ENCODE measurements at places on chromosomes 5 and 9.

- no peak for DNase-seq
Observed at GRCh38 chr5:8081179-8081578, 212.2 kb downstream of the MTRR start.

DNA sequence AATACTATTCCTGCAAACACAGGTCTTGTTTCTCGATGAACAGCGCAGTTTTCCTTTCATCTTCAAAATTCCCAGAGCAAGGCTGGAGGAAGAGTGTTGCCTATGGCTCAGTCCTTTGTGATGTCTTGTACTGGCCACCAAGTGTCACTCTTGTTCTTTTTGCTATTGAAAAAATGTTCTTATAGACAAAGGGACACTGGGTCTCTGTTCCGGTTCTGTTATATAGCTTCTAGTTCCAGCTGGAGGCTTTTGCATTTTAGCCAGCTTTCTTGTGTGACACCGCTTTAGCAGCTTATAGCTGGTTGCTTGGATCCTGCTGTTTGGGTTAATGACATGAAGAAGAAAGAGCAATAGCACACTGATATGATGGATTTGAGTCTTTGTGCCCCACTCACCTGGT is 343.7 kb upstream of the KCNN2 start:
- DNase-seq, result no peak

DNA sequence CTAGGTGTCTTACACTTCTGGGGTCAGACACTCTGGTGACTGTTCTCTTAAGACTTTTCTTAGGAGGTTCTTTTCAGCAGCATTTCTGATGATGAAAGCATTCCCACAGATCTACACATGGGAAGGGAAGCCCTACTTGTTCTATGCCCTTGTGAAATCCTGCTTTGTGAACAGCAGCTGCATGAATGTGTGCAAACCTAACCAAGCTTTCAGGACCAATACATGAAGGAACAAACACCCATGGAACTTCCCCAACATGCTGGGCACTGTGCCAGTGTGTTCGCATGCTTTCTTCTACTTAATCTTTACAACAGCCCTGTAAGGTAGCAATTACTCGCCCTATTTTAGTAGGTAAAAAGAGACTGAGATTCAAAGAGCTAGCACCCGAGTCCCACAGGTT is 439.9 kb upstream of the KLF4 start:
- DNase-seq, result peak; percentile 29

DNA sequence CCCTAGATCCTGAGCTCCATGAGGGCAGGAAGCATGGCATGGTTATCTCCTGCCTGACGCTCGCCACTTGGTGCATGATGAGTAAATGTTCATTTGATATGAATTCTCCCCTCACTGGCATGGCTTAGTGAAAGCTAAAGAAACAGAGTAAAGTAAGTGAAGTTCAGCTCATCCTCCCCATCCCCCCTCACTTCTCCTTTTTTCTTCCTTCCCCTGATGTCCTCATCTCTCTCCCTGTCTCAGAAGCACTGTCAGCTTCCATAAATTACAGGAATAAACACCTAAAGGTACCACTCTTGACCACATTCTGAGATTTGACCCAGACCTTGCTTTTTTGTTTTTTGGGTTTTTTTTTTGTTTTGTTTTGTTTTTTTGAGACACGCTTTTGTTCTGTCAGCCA is 73.3 kb downstream of the SNX18 start:
- no peak for DNase-seq

GRCh38 chr9:114484854-114485443 is 20.3 kb downstream of the WHRN start:
- peak; percentile 46 for DNase-seq

DNA sequence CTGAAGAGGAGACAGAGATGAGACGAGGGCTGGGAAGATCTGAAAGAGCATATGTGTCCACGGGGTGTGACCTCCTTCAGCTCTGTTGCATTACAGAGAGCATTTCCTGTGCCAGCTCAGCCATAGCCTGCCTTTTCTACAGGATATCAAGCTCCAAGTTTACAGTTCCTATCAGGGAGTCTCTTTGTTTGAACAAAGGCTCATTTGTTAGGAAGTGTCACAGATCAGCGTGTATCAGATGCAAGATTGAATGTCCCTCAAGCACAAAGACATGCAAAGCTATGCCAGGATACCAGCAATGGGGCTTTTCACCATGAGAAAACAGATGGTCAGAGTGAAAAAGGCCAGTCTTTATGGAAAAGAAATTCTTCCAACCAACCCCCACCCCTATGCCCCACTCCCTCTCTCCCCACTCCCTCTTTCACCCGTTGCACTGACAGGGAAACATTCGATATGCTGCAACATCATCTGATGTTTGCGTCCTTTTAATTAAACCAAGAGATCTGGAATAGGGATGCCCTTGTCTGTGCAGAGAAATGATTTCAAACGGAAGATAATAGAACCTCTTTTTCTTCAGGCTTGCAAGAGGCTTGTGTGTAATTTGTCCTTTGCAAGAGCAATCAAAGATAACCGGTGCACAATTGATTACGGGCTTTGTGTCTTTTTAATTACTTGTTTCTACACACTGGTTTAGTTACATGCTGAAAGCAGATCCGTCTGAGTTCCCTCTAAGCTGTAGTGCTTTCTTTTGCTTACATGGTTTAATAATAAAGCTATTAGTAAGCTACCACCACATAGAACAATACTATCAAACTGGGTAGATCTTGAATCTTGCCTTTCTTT is 263.1 kb upstream of the RGMB start:
- DNase-seq, result no peak

GRCh38 chr5:32126691-32127090 is 47.4 kb downstream of the GOLPH3 start:
- no peak for DNase-seq

GRCh38 chr5:159257629-159258283 is 5.3 kb upstream of the UBLCP1 start:
- DNase-seq, result no peak

DNA sequence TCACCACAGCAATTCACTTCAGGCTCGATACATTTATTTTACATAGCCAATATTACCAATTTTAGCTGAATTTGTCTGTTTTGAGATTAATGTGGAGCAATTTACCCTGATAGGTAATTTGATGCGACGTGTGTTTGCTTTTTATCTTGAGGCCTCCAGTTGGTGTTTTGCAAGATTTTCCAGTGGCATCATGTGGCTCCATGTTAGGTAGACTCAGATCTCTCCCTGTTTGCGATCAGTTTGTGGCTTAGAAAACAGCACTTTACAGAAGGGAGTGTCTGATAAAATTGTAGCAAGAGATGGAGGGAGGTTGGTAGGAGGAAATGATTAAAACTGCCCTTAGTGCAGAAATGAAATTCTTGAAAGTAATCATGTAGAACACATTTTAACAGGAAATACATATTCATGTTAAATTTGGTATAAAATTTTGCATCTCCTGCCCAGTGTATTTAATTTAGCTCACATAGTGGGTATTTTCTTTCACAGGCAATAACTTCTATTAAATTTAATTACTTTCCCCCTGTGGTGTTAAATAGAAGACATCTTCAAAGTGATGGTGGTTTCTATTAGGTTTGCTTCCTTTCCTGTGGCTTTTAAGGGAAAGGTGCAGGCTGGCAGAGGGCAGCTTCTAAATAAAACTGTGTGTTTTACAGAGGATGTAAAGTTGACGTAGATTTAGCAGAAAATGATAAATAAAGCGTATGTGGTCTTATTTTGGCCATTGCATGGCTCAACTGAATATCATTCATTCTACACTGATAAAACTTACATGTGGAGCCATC is 135.8 kb downstream of the KDM4C start:
- DNase-seq, result no peak

DNA sequence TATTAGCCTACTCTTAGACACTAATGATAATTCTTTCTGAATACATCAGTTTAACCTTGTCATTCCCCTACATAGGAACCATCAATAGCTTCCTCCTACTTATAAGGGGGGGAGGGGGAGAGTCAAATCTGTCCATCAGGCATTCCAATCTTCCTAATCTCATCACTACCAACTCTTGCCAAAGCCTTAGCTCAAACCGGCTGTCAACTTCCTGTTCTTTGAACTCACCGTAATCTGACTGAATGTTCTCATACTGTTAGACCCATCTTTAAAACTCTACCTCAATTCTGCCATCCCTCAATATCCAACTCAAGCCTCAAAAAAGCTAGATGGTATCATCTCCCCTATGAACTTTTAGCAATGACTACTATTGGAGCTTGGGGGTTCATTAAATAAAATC is 41.9 kb upstream of the RNF38 start:
- no peak for DNase-seq

GRCh38 chr9:18447541-18447940 is 26.4 kb upstream of the ADAMTSL1 start:
- no peak for DNase-seq

DNA sequence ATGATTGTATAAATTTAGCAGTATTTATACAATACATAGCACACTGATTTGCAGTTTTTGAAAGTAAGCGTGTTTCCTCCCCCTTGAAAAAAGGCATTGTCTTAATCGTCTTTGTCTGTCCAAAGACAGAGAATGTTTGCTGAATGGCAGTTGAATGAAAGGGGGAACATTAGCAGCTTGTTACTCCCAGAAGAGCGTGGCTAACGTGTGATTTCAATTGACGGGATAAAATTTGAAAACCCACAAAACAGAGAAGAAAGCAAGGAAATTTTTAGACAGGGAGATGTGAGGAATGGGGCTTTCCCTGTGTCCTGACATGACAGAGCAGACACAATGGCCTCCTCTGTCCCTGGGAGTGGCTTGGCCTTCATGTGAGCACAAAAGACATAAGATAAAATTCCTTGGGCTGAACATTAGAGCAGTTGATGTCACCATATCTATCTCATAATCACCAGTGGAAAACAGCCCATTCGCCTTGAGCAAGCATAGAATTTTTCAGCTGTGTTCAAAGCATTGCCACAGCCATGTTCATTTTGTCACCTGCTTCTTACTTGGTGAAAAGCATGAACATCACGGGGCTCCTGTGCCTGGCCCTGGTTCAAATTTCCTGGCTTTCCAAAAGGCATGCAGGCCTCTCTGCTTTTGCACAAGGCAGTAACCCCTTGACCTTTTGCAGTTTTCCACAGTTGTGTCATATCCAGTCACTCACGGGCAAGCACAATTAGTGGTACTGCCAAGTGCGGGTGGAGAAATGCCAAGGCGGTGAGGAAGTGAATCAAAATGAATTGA is 126.9 kb downstream of the TLE1 start:
- no peak for DNase-seq

DNA sequence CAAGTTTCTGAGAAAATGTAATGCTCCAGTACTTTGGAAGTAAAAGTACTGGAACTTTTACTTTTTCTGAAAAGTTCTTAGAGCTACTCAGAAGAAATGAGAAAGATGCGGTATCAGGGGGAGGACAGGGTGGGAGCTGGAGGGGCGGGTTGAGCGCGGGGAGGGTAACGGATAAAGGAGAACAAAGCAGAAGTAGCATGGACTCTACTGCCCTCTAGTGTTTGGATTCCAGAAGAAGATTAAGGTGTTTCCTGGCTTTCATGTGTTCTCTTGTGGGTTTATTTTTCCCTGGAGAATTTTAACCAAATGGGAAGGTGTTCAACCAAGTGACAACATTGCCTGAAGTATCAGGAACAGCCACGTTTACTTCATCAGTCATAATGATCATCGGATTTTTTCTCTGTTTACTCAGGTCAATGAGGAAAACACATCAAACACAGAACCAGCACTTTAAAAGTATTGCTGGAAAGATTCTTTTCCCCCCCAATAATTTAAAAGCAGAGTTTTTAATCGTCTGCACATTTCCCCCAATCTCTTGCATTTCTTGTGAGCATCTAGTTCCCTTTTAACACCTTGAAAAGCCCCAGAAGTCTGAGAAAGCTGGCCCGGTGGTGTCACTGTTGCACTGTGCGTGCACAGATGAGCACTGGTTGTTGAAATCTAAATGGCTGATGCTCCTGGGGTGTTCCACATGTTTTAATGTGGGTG is 190.6 kb downstream of the MPDZ start:
- DNase-seq, result peak; percentile 1

GRCh38 chr5:29697785-29698414 is 1495.6 kb upstream of the CDH6 start:
- DNase-seq, result no peak

GRCh38 chr5:158058208-158059120 is 199.5 kb upstream of the CLINT1 start:
- no peak for DNase-seq

- DNase-seq, result no peak
Observed at GRCh38 chr9:6655036-6655435, 9.5 kb upstream of the GLDC start.

DNA sequence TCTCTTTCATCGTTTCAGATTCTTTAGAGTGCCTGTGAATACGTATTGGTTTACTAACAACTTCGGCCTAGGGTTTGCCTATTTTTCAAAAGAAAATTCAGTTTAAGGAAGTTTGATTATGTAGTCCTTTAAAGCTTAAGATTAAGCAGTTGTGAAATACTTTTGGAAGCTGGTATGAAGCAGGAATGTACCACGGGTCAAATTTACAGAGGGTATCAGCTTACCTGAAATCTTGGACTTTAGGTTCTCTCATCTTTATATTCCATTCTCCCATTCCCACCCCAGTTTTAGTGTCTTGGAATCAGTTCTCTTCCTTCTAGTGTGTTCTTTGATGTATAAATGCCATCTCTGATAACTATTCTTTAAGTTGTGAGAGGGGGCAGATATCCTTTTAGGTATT is 53.2 kb downstream of the IQGAP2 start:
- no peak for DNase-seq

GRCh38 chr9:77708064-77708815 is 60.1 kb upstream of the GNA14 start:
- DNase-seq, result no peak

DNA sequence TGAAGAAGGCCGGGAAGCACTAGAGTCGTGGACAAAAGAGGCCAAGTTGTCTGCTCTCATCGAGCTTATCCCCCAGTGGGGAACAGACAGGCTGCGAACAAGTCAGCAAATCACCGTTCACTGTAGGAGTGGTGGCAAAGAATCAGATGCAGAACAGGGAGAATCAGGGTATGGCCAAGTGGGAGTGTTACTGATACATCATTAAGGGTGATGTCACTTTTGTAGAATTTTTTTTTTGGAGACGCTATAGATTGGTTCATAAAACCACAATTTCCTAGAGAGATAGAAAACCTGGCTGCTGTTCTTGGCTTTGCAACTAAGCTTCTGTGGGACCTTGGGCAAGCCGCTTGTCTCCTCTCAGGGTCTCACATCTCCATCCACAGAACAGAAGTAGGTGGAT is 21.3 kb downstream of the SPRY4 start:
- DNase-seq, result no peak

DNA sequence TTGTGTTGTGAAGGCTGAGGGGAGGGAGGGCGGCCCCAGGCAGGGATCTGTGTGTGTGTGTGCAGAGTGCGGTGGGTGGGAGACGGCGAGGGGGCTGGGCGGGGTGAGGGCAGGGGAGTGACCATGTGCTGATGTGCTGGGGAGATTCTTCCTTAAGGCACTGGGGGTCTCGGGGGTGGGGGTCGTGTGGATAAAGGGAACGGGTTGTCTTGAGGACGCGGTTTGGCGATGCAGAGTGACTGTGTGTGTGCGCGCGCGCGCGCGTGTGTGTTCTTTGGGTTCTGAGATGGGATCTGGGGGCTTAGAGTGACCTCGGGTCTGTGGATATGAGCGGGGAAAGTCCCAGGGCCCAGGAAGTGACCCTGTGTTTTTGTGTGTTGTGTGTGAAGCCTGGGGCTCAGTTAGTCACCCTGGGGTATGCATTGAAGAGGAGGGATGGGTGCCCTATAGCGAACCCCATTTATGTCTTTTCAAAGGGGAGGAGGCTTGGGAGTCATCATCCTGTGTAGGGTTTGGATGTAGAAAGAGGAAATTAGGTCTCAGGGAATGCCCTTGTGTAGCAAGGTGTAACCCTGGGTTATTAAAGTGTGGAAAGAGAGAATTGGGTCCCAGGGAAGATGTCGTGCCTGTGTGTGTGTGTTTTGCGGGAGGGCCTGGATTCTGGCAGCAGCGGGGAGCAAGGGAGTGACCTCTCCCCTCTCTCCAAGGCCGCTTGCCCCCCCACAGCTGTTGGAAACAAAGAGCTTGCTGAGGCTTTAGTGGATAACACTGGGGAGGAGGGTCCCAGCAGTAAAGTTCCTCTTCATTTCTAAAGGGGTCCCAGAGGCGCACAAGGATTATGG is 1.4 kb downstream of the TMEFF1 start:
- DNase-seq, result no peak

Data from CD4-positive, alpha-beta T cell treated with Interferon alpha-2 for 1 hour (primary cell).